Activated CD4-positive, CD25-positive, alpha-beta regulatory T cell treated with anti-CD3 and anti-CD28 coated beads, Interleukin-2, amount 50 U/mL, for 24 hours (primary cell): ENCODE measurements at places on chromosomes 4 and X.

- peak; percentile 69 for ATAC-seq
These were observed 18.4 kb downstream of the XIAP start for GRCh38 chrX:123878252-123878721.

- ATAC-seq = no peak
These were observed 1.2 kb downstream of the SLC2A9 start for GRCh38 chr4:10020106-10020505.

GRCh38 chr4:3406431-3406830 lies 35.3 kb upstream of the HGFAC start:
- ATAC-seq = no peak

DNA sequence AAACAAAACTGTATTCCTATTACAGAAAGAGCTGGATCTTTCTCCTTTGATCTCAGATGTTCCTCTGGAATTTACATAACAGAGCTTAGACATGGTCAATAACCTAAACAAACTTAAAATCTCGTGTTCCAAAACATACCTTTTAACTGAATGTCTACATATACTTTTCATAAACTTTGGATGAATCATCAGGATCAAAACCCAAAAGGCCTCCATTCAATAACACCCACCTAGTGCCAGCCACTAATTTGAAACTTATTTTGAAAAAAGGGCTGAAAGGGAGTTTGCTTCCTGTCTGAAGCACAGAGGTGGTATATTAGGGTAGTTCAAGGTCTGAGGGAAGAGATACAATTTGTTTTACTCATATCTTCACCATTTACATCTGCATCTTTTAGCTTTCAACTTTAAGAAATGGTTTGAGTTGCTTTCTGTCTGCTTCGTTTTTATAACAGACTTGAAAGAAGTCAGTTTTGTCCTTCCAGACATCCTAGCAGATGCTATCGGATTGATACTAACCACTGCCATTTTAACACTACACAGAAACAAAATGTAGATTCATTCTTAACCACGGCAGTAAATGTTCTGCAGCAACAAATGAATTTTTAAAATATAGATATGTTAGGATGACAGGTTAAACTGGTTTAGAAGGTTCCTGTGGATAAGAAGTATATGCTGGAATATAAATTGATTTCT lies 242.8 kb upstream of the DKK2 start:
- ATAC-seq = no peak

- ATAC-seq = no peak
These were observed 31.1 kb downstream of the STK32B start for GRCh38 chr4:5082376-5082775.

- no peak for ATAC-seq
These were observed 567.3 kb upstream of the ACTRT1 start for GRCh38 chrX:128619490-128619889.
